ENCODE measurements at places on chromosomes 7 and 10.

DNA sequence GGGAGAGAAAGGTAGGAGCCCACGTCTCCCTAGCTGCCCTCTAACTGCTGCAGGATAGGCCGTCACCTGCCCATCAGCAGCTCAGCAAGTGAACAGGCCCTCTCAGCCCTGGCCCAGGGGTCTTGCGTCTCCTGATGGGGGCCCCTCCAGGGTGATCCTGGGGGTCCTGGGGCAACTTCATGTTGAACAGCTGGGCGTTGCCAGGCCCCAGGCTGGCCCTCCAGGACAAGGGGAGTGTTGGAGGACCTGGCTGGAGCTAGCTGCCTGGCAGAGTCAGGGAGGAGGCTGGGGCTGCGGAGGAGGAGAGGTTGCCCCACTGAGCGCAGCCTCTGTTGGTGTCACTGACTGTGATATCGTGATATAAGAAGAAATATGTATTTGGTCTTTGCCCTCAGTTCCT, 34.7 kb downstream of the SPOCK2 start:
- no peak for DNase-seq

GRCh38 chr7:2529161-2530070, 9.8 kb downstream of the LFNG start:
- DNase-seq = no peak

- DNase-seq = no peak
These were observed 98.7 kb downstream of the TMEM26 start for GRCh38 chr10:61354401-61354975.

- peak; percentile 100 for DNase-seq
These were observed 272.3 kb downstream of the TRIL start for GRCh38 chr7:28685644-28686417.

DNA sequence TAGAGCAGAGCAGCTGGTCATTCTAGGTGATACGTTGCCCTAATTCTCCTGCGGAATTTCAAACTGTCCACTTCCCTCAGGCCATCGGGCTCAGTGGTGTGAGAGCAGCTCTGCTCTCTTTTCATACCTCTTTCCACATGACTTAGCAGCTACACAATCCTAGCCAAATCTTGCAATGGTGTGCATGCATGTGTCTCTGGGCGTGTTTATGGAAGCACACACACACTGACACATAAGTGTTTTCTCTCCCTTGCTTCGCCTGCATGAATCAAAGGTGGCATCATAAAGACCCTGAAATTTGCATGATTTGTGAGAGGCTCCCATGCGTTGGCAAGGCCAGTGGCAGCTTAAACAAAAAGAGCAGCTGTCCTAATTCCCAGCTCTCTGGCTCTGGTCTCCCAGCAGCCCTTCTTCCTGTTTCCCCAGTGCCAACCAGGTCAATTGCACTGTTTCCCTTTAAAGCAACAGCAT, 1189.5 kb downstream of the GATA3 start:
- DNase-seq = no peak

GRCh38 chr10:132470410-132471124, 67.0 kb upstream of the INPP5A start:
- no peak for DNase-seq

GRCh38 chr7:152014722-152015121, 10.8 kb upstream of the GALNT11 start:
- DNase-seq = no peak

All from stromal cell of bone marrow (primary cell).